ENCODE measurements at places on chromosomes 7 and 10.

GRCh38 chr10:32253276-32253675, 93.7 kb downstream of the EPC1 start:
- peak; percentile 17 for DNase-seq

DNA sequence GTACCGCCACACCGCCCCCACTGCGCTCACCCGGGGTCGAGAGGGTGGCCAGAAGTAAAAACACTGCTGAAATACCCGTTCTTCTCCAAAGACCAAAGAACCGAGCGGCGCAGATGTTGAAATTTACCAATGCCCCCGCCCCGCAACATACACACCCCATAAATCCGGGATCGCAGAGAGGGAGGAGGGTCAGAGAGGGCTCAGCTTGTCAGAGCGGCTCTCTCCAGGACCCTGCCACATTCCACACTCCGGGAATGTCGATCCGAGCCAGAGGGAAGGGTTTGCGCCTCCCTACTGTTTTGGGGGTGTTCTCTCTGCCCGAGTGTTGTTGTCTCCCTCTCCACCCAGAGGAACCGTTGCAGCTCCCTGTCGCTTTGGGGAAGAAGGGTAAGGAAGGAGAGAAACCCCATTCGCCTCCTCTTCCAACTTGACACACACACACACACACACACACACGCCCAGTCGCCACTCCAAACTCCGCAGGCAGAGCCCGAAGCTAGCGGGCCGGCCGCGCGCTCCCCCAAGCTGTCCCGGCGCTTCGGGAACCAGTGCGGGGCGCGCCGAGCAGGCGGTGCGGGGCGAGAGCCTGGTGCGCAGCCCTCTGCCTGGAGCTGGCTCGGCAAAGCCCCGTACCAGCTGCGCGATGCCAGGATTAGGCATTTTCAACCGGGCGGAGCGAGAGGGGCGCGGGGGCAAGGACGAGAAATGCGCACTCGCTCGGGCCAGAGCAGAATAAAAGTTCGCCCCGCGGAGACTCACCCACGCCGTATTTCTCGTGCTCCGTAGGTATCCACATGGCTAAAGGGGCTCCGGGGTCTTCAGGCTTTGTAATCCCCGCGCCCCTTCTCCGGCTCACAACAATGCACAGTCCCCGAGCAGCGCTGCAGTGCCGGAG, 609 bp downstream of the DOCK4 start:
- peak; percentile 47 for DNase-seq

DNA sequence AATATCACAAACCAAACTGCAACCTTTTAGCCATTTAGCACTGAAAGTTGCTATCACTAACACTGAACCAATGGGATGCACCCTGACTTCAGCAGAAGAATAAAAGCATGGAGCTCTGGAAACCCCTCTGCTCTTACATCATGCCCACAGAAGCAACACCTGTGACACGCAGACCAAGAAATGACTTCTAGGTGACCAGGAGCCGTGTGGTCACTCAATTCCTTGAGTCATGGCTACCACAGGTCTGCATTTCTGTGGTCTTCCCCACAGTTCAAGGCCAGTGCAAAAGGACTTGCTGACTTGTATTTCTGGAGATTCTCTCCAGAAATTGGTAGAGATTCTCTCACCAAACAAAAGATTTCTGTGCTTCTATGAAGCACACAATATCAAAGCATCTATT, 38.3 kb downstream of the NRCAM start:
- DNase-seq: no peak

DNA sequence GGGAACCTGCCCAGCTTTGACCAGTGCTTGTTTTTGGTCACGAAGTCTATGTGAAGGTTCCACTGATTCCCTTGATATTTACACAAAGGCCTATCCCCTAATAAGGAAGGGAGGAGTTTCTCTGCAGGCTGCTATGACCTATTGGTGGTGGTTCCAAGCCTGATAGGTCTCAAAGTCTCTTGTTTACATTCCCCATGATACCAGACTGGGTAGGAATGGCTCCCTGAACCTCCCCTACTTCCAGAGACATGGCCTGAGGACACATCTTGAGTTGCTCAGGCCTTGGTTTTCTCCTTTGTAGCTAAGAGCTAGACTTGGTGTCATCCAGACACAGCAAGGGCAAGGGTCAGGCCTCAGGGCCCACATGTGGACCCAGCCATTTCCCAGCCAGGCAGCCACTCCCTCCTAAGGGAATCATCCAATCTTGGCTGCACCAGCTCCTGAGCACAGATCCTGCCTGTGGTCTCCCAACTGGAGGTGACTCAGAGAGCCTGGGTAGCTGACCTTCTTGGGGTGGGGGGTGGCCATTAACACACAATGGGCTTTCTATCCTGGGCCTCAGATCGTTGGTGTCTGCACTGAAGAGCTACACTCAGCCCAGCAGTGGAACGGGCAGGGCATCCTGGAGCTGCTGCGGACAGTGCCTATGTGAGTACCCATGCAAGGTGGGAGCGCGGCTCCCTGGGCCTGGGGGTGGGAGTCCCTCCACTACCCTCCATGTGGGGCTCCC, 51.0 kb upstream of the TRIM8 start:
- DNase-seq: no peak

DNA sequence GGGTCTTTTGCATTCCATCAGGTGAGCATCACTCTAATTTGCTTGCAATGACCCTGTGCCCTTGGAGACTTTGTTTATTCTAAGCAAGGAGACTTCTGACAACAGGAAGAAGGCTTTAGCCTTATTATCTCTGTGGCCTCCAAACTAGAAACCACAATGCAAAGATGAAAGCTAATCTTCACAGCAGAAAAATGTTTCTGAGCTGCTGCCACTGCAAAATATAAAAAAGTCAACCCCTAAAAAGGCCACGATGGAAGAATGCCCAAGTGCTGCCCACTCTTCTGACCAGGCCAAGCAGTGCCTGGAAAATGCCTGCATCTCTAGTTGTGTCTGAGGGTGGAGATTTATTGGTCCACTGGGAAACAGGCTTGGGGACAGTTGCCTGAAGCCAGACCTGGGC, 299.9 kb downstream of the C7orf25 start:
- DNase-seq: no peak

- DNase-seq: peak; percentile 82
Observed at GRCh38 chr10:102450374-102451104, 804 bp downstream of the C10orf95 start.

DNA sequence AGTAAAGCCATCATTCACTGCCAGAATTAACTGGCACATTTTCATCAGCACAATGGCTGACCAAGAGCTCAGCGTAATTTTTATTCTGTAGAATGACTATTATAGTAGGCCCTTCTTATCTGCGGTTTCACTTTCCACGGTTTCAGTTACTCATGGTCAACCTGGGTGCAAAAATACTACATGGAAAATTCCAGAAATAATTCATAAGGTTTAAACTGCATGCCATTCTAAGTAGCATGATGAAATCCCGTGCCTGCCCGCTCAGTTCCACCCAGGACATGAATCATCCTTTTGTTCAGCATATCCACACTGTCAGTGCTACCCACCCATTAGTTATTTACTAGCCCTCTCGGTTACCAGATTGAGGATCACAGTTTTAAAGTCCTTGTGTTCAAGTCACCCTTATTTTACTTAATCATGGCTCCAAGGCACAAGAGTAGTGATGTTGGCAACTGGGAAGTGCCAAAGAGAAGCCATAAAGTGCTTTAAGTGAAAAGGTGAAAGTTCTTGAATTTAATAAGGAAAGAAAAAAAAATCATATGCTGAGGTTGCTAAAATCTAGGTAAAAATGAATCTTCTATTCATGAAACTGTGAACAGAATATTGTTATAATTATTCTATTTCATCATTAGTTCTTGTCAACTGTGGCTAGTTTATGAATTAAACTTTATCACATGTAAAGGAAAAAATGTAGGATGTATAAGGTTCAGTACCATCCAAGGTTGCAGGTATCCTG, 204.9 kb downstream of the DOCK4 start:
- DNase-seq: no peak

- DNase-seq: no peak
Observed at GRCh38 chr7:98178321-98178720, 32.9 kb upstream of the BHLHA15 start.

- no peak for DNase-seq
Observed at GRCh38 chr7:78968951-78969350, 484.5 kb downstream of the MAGI2 start.

DNA sequence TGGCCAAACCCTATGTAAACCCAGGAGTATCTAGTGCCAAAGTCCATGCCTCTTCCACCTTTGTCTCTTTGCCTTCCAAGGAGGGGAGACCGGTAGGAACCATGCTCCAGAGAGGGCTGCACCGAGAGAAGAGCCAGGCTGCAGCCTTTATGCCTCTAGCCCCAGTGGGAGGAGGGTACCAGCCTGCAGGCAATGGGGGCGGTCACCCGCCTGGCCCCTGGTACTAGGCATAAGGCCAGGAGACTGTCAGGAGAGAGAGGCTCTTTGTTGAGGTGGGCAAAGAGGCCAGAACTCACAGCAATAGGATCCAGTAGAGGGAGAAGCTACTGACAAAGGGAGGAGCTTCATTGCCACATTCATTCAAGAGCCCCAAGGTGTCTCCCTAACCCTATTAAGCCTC, 146.6 kb upstream of the PDE1C start:
- DNase-seq: no peak

DNA sequence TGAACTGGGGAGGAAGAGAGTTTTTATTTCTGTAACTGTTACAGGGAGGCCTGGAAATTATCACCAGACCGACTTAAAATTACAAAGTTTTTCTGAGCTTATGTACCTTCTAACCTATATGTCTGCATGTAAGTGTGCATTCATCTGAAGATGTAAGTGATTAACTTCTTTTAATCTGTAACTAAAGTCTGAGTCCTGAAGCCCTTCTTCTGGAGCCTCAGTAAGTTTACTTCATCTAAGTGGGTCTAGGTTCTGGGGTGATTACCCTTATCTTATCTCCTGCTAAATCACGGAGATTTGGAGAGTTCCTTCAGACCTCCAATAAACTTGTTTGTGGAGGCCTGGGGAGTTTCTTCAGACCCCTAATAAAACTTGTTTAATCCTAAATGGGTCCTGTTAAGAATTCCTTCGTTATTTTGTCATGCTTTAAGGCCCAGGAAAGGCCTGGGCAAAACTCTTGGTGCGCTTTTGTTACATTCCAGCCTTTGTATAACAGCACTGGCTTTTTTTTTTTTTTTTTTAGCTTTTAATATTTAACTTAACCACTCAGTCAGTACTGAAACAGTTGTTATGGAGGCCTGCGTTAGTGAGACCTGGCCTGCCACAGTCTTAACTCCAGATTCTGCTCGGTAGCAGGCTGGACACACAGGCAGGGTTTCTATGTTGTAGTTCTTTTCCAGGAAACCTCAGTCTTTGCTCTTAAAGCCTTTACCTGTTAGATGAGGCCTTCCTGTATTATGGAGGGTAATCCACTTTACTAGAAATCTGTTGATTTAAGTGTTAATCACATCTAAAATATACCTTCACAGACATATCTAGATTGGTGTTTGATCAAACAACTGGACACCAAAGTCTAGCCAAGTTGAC, 33.0 kb downstream of the TPST1 start:
- DNase-seq: no peak

DNA sequence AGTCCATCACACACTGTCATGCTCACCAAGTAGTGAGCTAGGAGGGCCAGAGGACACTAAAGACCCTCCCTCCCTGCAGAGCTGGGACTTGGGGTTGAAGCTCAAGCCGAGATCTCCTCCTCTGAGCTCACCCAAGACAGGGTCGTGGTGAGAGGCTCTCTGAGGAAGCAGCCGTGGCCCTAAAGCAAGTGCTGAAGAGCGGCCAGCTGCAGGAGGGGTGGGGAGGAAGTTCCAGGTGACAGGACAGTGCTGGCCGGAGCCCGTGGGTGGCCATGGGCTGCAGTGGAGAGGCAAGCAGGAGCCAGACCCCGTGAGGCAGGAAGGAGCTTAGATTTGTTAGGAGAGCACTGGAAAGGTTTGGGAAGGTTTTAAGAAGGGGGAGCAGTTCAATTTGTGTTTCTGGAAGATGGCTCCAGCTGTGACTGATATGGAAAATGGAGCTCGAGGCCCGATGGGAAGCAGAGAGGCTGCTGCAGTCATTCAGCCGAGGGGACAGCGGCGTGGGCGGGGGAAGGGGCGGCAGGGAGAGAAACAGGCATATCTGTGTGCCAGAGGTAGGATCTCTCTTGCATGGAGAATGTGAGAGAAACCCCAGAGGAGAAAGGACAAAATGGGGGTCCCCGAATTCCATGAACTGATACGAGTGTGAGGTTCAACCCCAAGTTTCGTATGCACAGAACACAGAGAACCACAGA, 26.9 kb upstream of the DNAAF5 start:
- no peak for DNase-seq

DNA sequence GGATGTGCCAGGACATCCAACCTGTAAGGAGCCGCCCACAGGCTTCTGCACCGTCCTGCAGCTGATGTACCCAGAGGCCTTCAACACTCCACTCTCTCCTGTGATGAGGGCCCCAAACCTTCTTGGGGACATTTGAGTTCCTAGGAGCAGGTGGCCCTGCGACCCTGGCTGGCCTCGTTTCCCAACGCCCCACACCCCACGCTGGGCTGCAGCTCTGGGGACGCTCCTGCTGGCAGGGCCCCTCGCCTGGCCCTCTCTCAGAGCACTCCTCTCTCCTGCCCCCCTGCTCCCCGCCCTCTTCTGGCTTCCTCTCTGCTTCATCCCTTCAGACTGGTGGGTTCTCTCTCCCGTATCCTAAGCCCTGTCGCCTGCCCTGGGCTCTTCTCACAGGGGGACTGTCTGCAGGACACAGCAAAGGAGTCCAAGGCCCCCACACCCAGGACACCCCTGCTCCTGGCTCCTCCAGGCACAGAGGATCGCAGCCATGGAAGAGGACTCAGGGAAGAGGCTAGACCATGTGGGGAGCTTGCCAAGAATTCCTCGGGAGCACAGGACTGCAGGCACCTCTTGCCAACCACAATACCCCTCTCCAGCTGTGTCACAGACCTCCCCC, 541.4 kb downstream of the TCERG1L start:
- no peak for DNase-seq

DNA sequence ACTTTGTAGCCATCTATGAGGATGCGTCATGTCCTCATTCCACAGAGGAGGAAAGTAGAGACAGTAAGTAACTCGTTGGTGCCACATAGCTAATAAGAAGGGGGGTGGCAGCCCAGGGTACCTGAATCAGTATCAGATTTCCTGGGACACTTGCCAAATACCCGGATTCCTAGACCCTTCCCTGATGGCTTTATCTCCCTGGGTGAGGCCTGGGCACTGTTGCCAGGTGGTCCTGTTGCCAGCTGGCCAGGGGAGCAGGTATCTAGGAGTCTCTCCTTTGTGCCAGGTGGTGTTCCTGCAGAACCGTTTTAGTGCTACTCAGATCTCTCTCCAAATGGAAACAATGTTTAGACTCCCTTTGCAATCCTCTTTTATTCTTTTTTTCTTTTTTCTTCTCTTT, 12.7 kb downstream of the SLC29A3 start:
- DNase-seq: no peak

GRCh38 chr7:78134256-78134655, 335.7 kb downstream of the PHTF2 start:
- no peak for DNase-seq

Data from activated naive CD4-positive, alpha-beta T cell treated with anti-CD3 and anti-CD28 coated beads for 36 hours (primary cell).